ENCODE measurements at places on chromosomes 4 and X. TPM values are rescaled to one million over a fixed set of nuclear protein-coding genes. Genes with fewer than 3 reads are reported as not detected.

The LRIT3 gene
- not detected for total RNA-seq

The DLG3 gene
- total RNA-seq = 16.7 TPM

The CENPVL1 gene
- not detected for total RNA-seq

The FMR1NB gene
- not detected for total RNA-seq

The RHOXF2 gene
- total RNA-seq = not detected

The HSD17B13 gene
- 0.18 TPM for total RNA-seq

The DMRTC1 gene
- not detected for total RNA-seq

The NKX6-1 gene
- not detected for total RNA-seq

The C4orf36 gene
- 0.28 TPM for total RNA-seq

The ARHGAP4 gene
- total RNA-seq = 1.3 TPM

The SPANXB1 gene
- total RNA-seq = not detected

The NBDY gene
- total RNA-seq = 5.3 TPM

The XPNPEP2 gene
- total RNA-seq = 1.9 TPM

The PNMA3 gene
- 0.28 TPM for total RNA-seq

The AMTN gene
- total RNA-seq = not detected

The ADH7 gene
- total RNA-seq = not detected

The DGKK gene
- not detected for total RNA-seq

The GPRIN3 gene
- under 0.01 TPM for total RNA-seq

The SOWAHB gene
- not detected for total RNA-seq

The CPEB2 gene
- 3.6 TPM for total RNA-seq

The RAB9B gene
- 1.2 TPM for total RNA-seq

The TLR1 gene
- 0.92 TPM for total RNA-seq
